Skeletal muscle cell (primary cell): ENCODE measurements at places on chromosomes 13 and 19.

DNA sequence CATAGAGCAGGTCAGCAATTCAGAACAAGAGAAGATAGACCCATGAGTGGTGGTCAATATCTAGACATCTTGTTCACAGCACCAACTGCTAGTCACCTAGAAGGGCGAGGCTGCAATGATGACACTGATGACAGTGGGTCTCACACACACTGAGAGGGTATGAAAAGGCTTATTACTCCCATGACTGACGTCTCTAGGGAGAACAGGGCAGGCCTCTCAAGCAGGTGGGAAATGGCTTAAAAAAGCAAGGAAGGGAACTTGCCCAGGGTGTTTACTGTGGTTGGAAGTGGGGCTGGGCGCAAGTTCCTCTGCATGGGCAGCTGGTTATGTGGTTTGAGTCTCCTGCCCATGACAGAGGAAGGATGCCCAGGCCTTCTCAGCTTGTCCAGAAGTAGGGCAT is 33.8 kb downstream of the ZNF44 start:
- DNase-seq = no peak

DNA sequence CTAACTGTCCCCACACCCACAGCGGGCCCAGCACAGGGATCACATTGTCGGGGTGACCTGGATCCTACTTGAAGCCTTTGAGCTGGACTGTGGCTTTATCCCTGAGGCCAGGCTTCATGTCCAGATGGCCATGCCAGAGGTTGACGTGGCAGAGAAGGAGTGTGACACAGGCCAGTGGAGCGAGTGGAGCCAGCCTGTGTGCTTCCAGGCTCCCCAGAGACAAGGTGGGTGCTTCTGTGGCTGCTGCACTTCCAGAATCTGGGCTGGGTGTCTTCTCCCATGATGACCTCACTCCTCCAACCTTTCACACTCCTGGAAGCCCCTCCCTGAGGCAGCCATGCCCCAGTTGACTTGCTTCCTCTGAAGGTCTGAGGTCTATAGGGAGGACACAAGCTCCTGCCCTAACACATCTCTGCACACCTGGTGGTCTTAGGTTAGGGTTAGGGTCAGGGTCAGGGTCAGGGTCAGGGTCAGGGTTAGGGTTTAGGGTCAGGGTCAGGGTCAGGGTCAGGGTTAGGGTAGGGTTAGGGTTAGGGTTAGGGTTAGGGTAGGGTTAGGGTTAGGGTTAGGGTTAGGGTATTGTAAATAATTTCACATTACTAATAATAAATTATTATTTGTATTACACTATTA is 13.1 kb upstream of the MZF1 start:
- DNase-seq = no peak

DNA sequence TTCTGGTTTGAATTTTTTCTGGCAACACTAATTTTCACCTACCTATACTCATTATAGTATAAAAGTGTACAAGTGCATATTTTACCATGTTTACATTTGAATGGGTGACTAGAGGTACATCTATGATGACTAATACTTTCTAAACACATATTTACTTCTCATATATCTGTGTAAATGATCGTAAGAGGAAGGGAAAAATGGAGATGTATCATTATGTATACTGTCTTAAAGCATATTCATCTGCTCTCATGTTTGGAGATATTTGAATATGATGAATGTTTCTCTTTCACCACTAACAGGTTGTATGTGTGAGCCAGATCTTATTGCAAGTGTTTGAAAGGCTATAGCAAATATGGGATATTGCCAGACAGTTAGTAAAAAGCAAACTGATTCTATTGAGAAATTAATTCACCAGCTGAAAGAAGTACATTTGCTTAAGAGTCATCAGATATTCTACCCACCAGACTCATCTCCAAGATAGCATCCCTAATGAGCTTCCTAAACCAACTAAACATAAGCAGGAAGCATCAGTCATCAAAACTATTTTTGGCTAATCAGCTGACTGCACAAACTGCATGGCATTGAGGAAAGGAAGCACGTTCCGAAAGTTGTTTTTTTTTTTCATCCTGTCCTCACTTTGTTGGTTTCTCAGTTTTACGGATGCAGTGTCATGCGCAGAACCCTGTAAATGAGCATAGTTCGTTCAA is 738.2 kb downstream of the GPC5 start:
- DNase-seq = no peak

GRCh38 chr19:51919606-51920005 is 7.7 kb upstream of the ZNF613 start:
- DNase-seq = no peak

GRCh38 chr13:112583592-112584277 is 4.2 kb downstream of the TUBGCP3 start:
- DNase-seq = no peak

- DNase-seq = no peak
These were observed 10.4 kb upstream of the GP6 start for GRCh38 chr19:55048446-55048845.

DNA sequence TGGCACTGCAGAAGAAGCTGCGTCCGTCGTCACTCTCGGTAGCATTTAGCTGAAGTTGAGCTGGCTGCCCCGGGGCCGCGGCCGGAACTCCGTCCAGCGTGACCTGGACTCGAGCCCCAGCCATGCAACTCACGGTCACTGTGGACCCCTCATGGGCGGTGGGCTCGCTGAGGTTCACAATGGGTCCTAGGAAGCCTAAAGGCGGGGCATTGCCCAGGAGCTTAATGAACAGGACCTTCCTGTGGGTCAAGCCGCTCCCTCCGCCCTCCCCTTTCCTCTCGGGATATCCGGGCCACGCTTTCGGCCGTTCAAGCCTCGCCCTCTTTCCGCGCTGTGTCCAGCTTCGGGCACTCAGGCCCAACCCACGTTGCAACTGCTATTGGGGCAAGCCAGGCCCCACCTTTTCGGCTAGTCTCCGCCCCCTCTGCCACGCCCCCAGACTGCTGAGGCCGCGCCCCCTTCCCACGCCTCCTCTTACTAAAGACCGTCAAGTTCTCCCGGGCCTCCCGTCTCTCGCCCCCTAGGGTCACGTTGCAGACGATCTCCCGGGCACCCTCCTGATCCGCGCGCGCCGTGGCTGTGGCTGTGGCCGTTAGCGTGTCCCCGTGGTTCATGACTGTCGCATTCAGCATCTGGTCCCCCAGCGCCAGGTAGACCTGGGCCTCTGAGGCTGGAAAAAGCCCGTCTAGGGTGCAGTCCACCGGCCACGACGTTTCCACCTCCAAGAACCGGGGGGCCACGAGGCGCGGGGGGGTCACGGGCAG is 1.4 kb upstream of the RAVER1 start:
- peak; percentile 85 for DNase-seq

GRCh38 chr13:36839281-36839680 is 20.3 kb downstream of the RFXAP start:
- no peak for DNase-seq

- no peak for DNase-seq
These were observed 3.1 kb downstream of the ZNF784 start for GRCh38 chr19:55621205-55621672.

DNA sequence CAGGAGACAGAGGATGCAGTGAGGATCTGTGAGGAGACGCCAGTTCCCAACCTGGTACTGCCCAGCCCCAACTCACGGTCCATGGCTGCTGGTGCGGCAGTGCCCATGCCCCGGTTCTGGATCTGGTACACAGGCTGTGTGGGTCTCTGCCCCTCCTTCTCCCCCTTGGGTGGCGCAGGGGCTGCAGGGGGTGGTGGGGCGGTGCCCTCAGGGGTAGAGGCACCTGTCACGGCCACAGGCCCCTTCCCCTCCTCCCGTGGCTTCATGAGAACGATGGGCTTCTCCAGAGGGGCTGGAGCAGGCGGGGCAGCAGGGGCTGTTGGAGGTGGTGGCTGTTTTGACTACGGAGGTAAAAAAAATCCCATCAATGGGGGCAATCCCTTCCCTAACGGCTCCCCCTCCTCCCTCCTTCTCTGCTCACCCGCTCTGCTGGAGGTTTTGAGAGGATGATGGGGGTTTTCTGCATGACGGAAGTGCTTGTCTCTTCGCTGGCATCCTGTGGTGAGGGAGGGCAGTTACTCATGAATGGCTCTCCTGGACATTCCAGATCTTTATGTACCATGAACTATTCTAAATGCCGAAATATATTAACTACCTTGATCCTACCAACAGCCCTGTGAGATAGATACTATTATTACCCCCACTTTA is 7.1 kb downstream of the SMG9 start:
- DNase-seq = no peak

GRCh38 chr13:110137680-110138009 is 169.3 kb downstream of the COL4A1 start:
- no peak for DNase-seq

DNA sequence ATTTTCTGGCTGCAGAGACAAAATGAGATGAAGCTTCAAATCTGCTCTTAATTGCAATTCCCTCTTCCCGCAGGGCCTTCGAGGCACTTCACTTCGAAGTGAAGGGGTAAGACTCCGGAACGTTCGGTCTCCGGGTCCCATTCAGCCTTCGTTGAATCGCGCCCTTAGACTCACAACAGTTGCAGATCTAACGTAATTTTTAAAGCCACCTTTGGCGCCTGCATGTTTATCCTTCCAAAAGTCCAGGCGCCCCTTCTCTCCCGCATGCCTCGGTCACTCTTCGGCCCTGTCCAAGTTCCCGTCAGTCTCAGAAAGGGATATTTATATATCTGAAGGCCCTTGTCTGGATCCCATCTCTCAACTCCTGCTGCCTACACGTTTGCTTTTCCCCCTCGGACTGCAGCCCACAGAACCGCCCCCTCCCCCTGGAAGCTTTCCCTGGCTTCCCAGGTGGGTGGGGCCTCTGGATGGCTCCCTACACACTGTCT is 915 bp upstream of the KCTD12 start:
- no peak for DNase-seq

DNA sequence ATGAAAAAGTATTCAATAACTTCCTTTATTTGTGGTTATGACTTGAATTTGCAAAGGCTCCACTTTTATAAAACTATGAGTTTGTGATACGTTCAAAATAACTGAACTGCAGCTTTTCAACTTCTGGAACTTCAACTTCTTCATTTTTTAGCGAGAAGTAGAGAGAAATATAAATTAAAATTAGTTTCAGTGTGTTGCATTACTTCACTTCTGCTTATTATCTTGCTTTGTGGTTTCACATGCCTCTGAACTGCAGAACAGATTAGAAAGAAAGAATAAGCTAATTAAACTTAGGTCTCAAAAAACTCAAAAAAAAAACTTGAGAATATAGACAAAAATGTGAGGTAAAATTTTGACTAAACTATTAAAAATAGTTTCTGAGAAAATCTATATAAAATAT is 1073.4 kb downstream of the PCDH17 start:
- no peak for DNase-seq

- DNase-seq = no peak
These were observed 883.4 kb downstream of the DIAPH3 start for GRCh38 chr13:59280297-59280696.

GRCh38 chr13:59236309-59236919 is 927.3 kb downstream of the DIAPH3 start:
- DNase-seq = no peak

DNA sequence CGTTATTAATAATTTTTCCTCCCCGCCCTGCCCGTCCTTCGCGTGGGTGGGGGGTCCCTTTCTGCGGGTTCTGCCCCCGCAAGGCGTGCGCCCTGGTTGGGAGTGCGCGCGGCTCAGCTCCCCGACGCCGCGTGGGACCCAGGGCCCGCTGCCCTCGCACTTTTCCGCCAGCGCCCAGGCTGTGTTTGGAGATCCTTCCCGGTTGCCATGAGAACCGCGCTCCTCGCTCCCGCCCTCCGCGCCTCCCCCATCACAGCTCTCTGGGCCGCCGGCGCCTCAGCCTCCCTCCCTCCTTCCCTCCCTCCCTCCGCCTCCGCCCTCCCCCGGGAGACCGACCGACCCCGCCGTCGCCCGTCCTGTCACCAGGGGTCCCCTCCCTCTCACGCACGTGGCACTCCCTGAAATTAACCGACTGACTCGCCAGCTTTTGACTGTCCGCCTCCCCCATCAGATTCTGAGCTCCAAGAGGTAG is 2.4 kb upstream of the SSBP4 start:
- DNase-seq = peak; percentile 43

GRCh38 chr19:5154129-5154798 is 185.4 kb downstream of the KDM4B start:
- DNase-seq = no peak

- DNase-seq = no peak
These were observed 1.0 kb upstream of the KRI1 start for GRCh38 chr19:10566658-10567410.

- DNase-seq = no peak
These were observed 25.2 kb downstream of the NLRP9 start for GRCh38 chr19:55712804-55713631.

GRCh38 chr13:30787738-30788525 is 52.6 kb downstream of the ALOX5AP start:
- no peak for DNase-seq

GRCh38 chr19:8310342-8311055 is 2.3 kb upstream of the CD320 start:
- no peak for DNase-seq

GRCh38 chr13:107118506-107118905 is 550.6 kb upstream of the ARGLU1 start:
- no peak for DNase-seq

- DNase-seq = no peak
These were observed 144.4 kb downstream of the ZNF675 start for GRCh38 chr19:23542562-23542961.

GRCh38 chr13:43042410-43042921 is 19.1 kb downstream of the DNAJC15 start:
- no peak for DNase-seq

DNA sequence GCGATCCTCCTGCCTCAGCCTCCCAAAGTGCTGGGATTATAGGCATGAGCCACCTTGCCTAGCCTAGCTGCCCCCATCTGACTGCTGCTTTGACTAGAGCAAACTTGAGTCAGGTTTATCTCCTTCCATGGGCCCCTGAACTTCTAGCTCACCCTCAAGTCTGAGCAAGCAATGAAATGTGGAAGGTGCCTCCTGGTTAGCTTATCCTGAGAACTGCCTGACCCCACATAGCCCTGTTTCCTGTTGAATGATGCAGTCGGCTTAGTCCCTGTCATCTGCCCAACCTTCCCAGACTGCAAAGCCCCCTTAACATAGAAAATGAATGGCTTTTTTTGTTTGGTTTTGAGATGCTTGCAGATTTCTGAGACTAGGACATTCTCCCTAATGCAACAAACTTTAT is 8.9 kb upstream of the TMEM160 start:
- peak; percentile 22 for DNase-seq

DNA sequence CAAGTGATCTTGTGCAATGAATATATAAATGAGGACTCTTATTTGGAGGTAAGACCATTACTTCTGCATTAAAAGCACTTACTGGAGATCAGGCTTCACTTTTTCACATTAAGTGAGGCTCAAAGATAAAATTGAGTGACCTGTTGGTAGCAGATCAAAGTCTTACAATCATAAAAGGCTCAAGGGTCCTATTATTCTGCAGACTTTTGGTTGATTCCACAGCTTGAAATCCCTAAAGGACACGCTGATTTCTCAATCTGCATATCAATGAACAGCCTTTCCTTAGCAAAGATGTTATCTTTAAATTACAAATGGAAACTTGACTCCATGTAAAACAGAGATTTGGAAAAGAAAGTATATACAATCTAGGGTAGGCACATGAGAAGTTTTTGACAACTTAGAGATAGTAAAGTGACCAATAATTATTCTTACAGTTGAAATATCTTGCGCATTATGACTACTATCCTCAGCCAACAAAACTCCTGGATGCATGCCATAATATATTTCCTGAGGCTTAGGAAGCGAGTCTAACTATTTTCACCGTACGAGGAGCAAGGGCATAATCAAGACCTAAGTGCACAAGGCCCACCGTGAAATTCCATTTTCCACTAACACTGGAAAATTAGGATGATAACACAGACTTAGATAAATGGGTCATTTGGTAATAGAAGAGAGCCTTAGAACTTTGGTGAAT is 640.7 kb downstream of the LIG4 start:
- no peak for DNase-seq

- DNase-seq = no peak
These were observed 165.3 kb downstream of the LMO7 start for GRCh38 chr13:75801388-75801945.

GRCh38 chr19:11507370-11508078 is 1.9 kb upstream of the ZNF653 start:
- no peak for DNase-seq
